ENCODE measurements at places on chromosomes 7 and 10. TPM values are rescaled to one million over a fixed set of nuclear protein-coding genes. Genes with fewer than 3 reads are reported as not detected.

- peaks cover 2% of the 10 kb centered on the region for H3K4me1 ChIP-seq
- DNase-seq: no peak
- no peaks in the 10 kb centered on the region for H3K27me3 ChIP-seq
- no peak overlapping the region for H3K4me3 ChIP-seq
- H3K27ac ChIP-seq: no peak overlapping the region
- peaks cover 5% of the 10 kb centered on the region for H3K36me3 ChIP-seq
Observed at GRCh38 chr7:105101864-105102263, 87.9 kb downstream of the KMT2E start.

The PLEKHS1 gene
- polyA plus RNA-seq: 0.03 TPM

GRCh38 chr10:105070952-105071351, 429.9 kb downstream of the SORCS3 start:
- no peaks in the 10 kb centered on the region for H3K4me1 ChIP-seq
- H3K27ac ChIP-seq: no peak overlapping the region
- DNase-seq: no peak
- H3K27me3 ChIP-seq: no peaks in the 10 kb centered on the region
- no peak overlapping the region for H3K4me3 ChIP-seq

GRCh38 chr7:80002865-80003264, 131.8 kb upstream of the GNAI1 start:
- no peaks in the 10 kb centered on the region for H3K4me1 ChIP-seq
- H3K27ac ChIP-seq: no peak overlapping the region
- H3K4me3 ChIP-seq: no peak overlapping the region
- no peaks in the 10 kb centered on the region for H3K36me3 ChIP-seq

The C10orf62 gene
- polyA plus RNA-seq: not detected

DNA sequence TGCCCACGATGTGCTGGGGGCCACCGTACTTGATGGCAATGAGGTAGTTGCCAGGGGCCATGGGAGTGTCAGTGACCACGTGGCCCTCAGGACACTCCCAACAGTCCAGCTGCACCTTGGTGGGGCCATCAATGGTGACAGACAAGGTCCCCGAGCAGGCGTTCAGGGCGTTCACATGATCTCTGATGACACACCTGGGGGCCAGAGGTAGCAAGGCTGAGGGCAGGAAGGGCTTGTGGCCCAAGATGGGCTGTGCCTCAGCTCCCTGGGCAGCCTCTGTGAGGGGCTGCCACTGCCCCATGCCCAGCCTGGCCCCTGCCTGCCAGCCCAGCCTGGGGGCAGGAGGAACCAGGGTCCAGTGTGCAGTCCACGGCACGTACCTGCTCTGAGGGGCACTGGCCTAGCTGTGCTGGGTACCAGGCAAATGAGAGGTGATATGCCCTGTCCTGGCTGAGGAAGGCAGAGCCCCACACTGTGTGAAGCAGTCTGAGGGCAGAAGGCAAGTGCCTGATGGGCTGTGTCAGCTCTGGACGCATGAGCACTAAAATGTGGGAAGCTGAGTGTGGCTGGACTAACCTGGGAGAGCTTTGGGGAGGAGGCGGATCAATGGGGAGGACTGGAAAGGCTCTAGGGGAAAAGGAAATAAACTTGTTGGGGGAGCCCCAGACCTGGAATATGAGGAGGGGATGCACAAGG, 3.5 kb upstream of the KCP start:
- H3K4me3 ChIP-seq: no peak overlapping the region
- no peaks in the 10 kb centered on the region for H3K27me3 ChIP-seq
- no peaks in the 10 kb centered on the region for H3K36me3 ChIP-seq
- no peak overlapping the region for H3K27ac ChIP-seq
- no peaks in the 10 kb centered on the region for H3K4me1 ChIP-seq
- DNase-seq: no peak

DNA sequence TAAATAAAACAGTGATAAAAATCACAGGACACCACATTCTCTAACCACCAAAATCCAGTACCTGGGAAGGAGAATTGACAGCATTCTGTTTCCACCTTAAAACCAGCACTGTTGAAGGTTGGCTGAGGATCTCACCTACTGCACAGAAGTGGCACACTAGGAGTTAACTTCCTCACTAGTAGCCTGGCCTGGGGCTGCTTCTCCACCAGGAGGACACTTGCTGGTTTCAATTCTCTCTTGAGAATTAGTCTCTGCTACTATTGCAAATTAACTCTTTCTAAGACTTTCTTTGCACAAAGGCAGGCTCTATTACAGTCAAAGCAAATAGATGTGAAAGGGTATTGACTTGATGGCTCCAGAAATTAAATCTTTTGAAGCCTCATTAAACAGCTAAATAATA, 2.3 kb upstream of the CTTNBP2 start:
- H3K36me3 ChIP-seq: no peaks in the 10 kb centered on the region
- H3K4me3 ChIP-seq: no peak overlapping the region
- no peak overlapping the region for H3K27ac ChIP-seq
- peak; percentile 52 for DNase-seq
- no peaks in the 10 kb centered on the region for H3K27me3 ChIP-seq

Measured in aorta (tissue), 5 donors.